ENCODE measurements at places on chromosomes 11 and 22. TPM values are rescaled to one million over a fixed set of nuclear protein-coding genes. Genes with fewer than 3 reads are reported as not detected.

Gene SCGB1A1
- total RNA-seq: not detected

GRCh38 chr11:62501432-62501891 lies 45.1 kb downstream of the AHNAK start:
- DNase-seq: no peak

DNA sequence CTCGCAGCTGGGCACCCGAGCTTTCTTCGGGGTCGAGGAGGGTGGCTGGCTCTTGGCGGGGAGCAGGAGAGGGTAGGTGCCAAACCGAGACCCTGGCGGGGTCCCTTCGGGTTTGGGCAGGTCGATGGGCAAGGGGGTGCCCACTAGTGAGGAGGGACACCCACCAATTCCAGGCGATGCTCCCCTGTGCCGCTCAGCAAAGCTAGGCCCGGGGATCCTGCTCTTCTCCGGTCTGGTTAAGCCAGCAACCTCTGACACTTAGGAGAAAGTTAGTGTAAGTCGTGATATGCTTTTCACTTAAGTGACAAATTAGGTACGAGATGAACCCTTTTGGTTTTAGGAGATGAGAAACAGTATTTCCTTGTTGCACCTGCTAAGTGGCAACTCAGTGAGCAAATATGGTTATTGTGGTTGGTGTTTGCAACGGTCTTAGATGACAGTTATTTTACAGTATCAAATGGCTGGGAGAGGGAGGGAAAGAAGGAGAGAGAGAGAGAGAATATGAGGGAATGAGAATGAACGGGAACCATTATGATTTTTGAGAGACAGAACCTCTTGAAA lies 565 bp downstream of the NUCB2 start:
- peak; percentile 56 for DNase-seq

GRCh38 chr11:26412955-26413354 lies 81.0 kb downstream of the ANO3 start:
- no peak for DNase-seq

GRCh38 chr11:90704510-90704909 lies 481.7 kb upstream of the CHORDC1 start:
- DNase-seq: no peak

Gene PNPLA3
- 26.8 TPM for total RNA-seq

DNA sequence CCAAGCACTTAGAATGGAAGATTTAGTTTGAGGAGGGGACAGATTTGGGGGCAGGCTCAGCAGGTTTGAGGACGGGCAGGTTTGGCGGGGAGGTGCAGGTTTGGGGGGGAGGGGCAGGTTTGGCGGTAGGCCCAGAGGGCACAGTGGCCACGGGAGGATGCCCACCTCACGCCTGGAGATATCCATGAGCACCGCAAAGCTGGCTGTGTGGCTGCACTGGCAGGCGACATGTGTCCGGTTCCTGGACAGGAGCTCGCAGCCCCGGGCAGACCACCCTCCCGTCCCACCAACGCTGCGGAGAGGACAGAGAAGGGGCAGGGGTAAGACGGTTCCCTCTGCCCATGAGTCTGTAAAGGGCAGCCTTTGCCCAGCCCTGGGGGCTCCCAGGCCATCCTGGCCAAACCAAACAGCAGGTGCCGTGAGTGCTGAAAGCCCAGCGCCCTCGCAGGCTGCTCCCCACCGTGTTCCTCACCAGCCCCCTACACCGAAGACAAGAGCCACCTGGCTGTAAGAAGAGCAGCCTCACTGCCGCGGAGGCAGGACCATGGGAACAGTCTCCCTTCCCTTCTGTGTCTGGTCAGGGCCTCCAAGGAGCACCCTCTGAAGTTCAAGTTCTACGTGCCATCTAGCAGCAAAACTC lies 43.0 kb downstream of the TRMU start:
- no peak for DNase-seq

Gene GUCY1A2
- not detected for total RNA-seq

DNA sequence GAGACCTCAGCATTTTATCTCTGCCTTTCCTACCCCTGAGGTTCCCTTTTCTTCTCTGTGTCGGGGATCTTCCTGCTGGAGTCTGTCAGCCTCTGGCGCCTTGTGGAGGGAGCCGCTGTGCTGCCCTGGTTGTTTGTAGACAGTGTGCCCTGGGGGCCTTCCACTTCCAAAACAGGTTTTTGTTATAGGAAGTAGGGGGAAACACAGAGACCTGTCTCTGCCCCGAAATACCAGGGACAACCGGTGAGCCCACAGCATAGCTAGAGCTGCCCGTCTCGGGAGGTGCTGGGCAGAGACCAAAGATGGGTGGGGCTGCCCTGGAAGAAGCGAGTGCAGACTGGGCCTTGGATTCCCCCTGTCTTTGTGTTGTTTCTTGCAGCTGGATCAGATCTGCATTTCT lies 8.0 kb downstream of the NCAPH2 start:
- no peak for DNase-seq

Measured in PC-9 (cell line).